ENCODE measurements at places on chromosomes 6 and 20.

DNA sequence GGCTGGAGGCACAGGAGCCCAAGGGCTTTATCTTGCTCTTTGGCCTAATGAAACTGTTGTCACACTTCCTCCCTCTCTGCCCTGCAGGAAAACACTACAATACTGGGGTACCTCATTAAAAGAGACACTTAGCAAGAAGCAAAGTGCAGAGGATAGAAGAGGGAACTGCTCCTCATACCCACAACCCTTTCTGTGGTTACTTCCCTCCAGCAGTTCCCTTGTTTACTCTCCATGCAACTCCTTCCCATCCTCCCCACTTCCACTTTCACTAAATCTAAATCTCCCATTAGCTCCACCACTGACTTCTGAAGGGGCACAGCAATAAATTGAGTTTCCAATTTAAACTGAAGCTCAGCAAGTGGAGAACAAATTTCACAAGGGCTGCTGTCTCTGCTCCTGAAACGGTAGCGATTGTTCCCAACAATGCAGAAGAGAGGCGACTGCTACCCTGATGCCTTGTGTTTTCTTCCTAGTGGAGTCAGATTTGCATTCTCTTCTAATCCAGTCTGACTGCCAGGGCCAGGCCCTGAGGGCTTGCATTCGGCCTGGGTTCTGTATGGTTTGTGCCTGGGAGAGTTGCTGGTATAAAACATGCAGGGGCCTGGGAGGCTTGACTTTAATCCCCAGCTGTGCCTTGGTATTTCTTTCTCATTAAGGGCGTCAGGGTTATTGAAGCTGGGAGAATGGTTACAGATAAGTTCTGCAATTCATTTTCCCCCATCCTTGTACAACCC lies 454.7 kb downstream of the TFAP2B start:
- no peak for DNase-seq

DNA sequence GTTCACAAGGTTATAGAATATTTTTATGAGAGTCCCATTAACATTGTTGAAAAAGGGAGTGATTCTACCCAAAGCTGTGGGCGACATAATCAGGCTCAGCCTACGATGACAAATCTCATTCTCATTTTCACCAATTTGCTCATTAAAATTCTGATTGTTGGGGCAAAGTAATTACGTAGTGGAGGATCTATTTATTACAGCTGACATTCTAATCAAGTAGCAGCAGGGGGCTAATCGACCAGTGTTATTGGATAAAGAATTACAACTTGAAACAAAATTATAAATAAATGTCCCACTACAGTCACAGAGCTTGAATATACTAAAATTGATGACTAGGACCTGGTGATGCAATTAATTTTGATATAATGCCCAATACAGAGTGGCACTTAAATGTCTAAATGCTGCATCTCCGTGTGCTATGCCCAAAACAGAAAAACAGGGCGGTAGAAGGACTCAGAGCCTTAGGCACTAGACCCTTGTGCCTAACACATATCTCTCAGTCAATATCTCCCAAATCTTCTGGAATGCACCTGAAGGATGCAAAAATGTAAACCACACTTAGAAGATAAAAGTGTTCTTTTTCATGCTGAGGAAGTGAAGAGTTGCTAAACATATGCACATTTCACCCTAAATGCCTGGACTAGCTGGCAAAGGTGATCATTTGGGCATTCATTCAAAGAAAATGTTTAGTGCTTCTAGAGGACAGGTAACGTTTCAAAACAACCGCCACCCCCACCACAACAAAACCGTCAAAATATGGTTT lies 88.3 kb downstream of the CD24 start:
- DNase-seq, result no peak

DNA sequence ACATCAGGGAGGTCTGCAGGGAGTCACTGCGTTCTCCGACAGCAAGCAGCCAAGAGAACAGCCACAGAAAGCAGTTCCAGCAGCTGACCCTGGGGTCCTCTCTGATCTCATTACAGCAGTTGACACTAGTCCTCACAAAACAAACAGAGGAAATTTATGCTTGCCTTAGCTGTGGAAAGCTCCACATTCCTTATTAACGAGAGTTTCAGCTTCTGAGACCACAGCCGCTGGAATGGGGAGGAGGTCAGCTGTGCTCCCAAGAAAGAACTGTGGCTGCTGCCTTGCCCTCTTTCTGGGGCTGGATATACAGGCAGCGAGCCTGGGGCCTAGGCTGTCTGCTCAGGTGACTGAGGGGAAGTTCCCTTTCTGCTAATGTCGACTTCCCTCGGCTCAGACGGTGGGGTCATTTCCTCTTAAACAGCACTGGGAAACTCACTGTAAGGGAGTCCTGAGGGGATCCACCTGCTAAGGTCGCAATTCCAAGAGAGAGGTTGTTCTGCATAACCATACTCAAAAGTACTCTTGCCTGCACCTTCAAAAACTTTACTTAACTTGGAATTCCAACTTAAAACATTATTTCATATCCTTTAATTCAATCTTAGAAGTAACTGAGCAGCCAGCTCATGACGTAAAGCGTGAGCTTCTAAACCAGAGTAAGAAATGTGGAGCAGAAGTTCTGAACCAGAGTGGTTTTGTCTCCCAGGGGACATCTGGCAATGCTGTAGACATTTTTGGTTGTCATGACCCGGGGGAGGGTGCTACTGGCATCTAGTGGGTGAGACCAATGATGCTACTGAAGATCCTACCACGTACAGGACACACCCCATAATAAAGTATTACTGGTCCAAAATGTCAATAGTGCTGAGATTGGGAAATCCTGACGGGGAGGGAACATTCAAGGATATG lies 80.3 kb downstream of the BACH2 start:
- DNase-seq, result no peak

GRCh38 chr20:41213150-41213820 lies 75.9 kb downstream of the PLCG1 start:
- no peak for DNase-seq

- no peak for DNase-seq
Observed at GRCh38 chr6:14095437-14095836, 22.1 kb upstream of the CD83 start.

- DNase-seq, result no peak
Observed at GRCh38 chr6:116286773-116287358, 7.1 kb upstream of the TSPYL1 start.

DNA sequence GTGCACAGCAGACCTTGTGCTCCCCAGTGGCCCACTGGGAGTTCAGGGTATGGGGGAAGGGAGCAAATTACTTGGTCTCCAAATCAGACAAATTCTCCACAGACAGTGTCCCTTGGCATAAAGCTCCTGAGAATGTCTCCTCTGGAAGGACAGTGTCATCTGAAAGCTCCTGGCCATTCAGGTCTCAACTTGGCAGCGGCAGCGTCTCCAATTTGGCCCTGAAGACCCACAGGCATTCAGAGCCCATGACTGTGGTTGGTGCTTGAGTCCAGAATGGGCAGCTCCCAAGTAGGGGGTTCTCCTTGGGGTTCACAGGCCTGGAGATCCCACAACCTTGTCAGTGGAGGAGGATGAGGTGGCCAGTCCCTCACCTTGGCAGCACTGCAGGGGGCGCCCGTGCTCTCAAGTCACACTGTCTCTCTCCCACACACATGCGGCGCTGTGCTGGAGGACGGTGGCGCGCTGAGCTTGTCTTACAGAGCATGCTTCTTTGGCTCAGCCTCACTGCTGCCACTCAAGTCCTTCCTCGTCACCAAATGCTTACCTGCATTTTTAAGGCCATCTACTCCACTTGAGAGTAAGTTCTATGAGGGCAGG lies 20.7 kb downstream of the DYNLRB1 start:
- DNase-seq, result peak; percentile 70

DNA sequence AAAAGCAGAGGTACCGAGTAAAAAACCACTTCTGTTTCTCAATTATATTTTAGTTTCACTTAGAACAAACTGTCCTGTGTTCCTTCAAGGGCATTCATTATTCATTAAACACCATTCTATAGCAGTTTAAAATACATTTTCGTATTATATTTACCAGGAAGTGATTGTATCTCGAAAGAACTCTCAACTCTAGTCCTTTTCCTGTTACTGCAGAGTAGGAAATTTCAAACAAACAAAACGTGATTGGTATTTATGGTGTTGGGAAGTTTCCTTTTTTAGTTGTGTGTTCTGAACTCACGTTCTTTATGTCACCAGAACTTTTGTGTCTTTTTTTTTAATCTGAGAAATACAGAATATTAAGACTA lies 139.5 kb upstream of the BTBD3 start:
- DNase-seq, result no peak

Measured in caudate nucleus (tissue), 63 donors.